ENCODE measurements at places on chromosomes 6 and 20. TPM values are rescaled to one million over a fixed set of nuclear protein-coding genes. Genes with fewer than 3 reads are reported as not detected.
A peak's percentile ranks its signal among the peaks of the same experiment; 100 is the strongest.

- DNase-seq, result no peak
These were observed 335.0 kb upstream of the KCNQ5 start for GRCh38 chr6:72286911-72287311.

DNA sequence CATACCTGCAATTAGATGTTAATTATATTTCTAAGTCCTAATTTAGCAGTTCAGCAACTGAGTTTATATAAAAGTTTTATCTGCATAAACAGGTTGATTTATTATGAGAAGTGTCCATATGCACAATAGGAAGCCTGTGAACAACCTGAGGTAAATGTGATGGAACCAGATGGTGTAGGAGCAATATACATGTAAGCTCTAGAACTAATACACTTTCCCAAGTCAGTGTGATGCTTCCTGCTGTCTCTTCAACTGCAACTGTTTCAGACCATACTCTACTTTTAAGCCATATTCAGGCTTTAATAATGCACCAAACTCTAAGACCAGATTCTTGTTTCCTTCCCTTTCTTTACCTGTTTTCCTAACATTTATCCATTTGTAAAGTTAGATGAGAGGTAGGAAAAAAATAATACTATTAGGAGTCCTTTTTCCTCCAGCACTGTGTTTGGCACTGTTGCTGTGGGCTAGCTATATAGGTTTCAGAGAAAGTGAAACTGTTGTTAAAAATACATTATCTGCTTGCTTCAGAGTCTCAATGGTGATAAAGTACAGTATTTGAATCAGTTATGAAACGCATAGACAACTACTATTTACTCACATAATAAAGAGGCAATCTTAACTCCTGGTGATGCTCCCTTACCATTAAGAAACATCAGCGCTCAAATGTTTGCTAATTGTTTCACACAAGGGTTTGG lies 1009.3 kb downstream of the GRIK2 start:
- DNase-seq, result no peak

DNA sequence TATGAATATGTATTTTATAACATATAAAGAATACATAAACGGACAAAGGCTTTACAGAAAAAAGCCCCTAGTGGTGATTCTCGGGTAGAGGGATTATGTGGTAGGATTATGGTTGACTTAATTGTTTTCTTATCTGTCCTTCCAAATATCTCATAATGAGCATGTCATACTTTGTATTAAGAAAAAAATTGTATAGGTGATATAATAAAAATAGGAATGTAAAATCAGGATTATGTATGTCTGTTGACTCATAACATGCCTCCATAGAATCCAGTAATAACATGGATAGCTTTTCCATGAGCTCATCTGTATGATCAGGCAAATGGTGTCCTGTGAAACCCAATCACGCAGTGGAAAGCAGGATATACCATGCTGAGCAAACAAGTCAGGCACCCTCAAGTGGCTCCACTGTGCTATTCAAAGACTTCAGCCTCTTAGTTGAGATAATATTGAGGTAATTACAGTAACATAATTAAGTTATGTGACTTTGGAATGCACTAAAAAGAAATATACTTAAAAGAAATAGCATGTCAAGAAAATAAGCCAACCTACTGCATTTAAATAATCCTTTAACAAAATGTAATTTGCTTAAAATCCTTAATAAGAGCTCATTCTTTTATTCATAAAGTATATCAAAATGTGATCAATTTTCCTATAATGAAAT lies 39.6 kb upstream of the PRELID3B start:
- no peak for DNase-seq

RRAGD gene
- total RNA-seq, result 16.0 TPM

DNA sequence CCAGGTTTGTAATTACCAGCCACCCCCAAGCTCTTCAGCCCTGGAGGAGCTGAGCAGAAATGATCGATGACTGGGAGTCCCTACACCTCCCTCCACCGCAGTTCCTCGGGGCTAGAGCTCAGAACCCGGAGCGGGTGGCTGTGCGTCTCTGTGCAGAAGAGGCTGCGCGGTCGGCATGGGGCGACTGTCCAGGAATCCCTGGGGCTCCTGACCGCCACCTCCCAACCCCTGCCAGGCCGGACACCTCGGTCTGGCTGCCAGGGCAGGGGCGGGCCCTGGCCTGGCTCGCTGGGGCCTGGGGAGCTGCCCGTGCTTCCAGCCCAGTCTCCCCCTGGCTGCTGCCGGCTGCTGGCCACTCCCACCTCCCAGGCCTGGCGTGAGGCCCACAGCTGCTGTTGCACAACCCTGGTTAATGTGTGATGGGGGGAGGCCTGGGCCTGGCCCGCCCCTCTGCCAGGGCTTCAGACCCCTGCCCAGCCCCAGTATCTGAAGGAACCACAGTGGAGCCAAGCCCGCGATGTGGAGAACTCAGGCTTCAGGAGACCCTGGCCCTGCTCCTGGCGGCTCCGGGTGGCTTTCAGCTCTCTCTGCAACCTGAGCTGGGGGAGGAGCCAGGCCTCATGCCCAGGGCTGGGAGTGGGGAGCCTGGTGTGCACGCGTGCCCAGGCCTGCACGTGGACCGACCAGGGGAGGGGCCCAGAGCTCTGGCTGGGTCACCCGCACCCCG lies 1.2 kb downstream of the SLC2A4RG start:
- peak; percentile 96 for DNase-seq

TREM1 gene
- not detected for total RNA-seq

DNA sequence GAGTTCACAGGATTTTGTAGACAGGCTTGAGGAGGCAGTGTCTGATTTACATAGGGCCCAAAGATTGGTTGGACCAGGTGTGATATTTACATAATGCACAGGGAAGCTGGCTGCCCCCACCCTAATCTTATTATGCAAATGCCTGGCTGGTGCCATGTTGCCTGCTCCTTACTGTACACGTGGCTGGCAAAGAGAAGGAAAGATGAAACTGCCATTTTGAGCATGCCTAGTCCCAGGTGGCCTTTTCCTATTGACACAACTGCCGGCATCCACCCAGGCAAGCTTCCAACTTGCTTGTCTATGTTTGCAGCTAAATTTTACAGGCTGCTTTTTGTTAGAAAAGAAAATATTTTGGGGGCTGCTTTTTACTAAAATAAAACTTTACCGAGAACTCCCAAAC lies 174.6 kb downstream of the LMBRD1 start:
- DNase-seq, result no peak

GRCh38 chr6:158373214-158373613 lies 60.9 kb downstream of the TULP4 start:
- no peak for DNase-seq

OR12D3 gene
- not detected for total RNA-seq

PACSIN1 gene
- total RNA-seq, result 3.4 TPM

- DNase-seq, result peak; percentile 76
These were observed 11.8 kb downstream of the FAM110A start for GRCh38 chr20:845226-845868.

GRCh38 chr20:62805155-62805710 lies 598 bp downstream of the OGFR start:
- peak; percentile 90 for DNase-seq

- no peak for DNase-seq
These were observed 7.8 kb upstream of the BTN3A1 start for GRCh38 chr6:26394289-26394688.

DNA sequence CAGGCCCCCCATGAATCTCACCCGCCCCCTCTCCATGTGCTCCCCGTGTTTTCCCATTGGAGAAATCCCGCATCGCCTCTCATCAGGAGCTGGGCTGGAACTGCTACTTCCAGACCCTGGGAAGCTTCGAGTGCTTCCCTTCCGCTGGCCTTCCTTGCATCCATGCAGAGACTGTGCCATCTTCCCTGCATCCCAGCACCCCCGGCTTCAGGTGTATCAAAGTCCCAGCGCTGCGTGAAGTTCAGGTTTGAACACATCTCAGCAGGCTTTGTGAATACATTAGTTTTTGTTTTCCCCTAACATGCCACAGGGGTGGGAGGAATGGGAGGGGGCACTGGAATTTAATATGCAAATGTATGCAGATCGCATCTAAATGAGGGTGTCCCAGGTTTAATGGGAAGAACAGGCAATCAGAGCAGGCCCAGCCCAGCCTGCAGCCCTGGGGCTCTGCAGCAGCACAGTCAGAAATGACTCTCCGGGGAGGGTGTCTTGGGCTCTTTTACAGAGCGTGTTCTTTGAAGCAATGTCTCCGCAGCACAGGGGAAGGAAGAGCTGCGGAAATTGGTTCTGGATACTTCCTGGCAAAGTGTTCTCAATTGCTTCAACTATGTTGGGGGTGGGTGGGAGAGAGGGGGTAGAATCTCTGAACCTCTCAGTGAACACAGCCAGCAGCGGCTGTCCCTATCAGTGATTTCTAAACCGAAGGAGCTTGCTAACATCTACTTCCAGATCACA lies 8.3 kb upstream of the MMP9 start:
- DNase-seq, result peak; percentile 48

DNA sequence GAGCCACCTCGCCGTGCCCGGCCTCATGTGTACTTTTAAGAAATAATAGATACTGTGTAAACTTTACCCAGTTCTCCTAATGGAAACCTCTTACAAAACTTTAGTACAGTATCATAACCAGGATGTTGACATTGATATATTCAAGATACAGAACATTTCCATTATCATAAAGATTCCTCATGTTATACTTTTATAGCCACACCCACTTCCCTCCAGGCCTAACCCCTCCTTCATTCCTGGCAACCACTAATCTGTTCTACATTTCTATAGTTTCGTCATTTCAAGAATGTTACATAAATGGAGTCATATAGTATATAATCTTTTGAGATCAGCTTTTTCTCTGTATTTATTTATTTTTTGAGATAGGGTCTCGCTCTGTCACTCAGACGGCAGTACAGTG lies 52.6 kb upstream of the SALL4 start:
- DNase-seq, result no peak

PRKN gene
- 0.26 TPM for total RNA-seq

DNA sequence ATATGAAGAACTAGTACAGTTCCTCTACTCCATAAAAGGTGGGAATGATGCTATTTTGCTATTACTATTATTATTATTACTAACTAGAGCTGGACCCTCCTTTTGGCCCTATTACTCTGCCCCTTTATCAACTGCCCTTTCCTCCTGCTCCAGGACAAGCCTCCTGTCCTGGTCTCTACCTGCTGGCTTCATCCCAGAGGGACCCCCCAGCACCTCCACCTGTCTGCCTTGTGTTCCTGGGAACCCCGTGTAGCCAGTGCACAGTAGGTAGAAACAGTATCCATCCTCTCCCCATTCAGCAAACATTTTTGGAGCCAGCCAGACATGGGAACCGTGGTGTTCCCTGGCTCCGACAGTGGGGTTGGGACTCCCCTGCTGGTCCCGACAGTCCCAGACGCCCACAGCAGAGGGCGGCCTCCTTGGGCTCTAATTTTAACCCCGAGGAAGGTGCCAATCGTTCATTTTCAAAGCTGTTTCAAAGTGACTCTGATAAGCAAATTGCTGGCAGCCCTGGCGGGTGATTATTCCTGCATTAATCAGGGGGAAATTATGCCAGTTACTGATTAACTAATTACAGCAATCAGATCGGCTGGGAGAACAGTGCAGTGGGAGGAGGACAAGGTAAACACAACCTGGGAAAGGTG lies 44.2 kb upstream of the MDGA1 start:
- peak; percentile 72 for DNase-seq

DNA sequence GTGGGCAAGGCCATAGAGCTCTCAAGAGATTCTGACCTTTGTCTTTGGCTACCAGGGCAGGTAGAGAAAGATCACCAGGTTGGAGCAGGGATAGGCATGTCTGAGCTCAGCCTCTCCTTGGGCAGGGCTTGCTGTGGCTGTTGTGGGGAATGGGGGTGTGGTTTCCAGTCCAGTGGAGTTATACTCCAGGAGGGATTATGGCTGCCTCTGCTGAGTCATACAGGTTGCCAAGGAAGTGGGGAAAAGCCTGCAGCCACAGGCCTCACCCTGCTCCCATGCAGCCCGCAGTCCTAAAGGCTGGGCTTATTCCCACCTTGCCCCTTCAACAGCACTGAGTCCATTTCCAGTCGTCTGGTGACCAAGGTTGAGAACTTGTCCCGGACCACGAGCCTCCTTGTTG lies 21.9 kb downstream of the MEP1A start:
- no peak for DNase-seq

GRCh38 chr20:24771542-24772061 lies 177.5 kb upstream of the CST7 start:
- DNase-seq, result no peak

DNA sequence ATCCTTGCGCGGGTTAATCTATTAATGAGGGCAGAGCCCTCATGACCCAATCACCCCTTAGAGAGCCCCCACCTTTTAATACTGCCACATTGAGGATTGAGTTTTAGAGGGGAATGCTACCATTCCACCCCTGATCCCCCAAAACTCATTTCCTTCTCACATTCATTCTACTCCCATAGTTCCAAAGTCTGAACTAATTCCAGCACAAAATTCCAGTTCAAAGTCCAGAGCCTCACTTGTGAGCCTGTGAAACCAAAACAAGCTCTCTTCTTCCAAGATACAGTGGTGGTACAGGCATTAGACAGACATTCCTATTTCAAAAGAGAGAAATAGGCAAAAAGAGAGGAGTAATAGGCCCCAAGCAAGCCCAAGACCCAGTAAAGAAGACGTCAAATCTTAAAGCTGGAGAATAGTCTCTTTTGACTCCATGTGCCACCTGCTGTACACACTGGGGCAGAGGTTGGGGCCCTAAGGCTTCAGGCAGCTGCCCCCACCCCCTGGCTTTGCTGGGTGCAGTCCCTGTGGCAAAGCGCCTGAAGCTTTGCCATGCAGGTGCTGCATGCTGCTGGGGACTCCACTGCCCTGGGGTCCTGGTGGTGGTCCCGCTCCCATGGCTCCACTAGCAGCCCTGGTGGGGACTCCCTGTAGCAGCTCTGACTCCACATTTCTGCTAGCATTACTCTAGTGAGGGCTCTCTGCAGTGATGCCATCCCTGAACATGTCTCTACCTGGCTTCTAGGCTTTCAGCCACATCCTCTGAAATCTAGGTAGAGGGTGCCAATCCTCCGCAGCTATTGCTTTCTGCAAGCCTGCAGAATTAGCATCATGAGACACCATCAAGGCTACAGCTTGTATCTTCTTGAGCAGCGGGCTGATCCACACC lies 41.3 kb downstream of the RSPH3 start:
- no peak for DNase-seq

- DNase-seq, result no peak
These were observed 918.0 kb downstream of the TFAP2A start for GRCh38 chr6:9496837-9497236.

DNA sequence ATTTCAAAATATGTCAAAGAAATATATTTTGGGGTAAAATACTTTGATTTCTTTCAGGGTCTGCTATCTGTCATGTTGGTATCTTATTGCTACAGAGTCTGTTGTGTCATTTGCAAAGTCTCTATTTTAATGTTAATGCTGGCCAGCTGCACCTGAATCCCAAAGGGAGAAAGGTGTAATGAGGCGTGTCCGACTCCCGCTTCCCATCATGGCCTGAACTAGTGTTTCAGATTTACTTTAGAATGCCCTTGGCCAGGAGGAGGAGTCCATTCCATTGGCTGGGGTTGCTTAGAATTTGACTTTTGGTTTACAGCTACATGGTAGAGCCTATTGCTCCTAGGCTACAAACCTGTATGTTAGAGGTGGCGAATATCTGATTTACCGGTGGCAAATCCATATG lies 69.3 kb downstream of the FAM50B start:
- DNase-seq, result no peak

DNA sequence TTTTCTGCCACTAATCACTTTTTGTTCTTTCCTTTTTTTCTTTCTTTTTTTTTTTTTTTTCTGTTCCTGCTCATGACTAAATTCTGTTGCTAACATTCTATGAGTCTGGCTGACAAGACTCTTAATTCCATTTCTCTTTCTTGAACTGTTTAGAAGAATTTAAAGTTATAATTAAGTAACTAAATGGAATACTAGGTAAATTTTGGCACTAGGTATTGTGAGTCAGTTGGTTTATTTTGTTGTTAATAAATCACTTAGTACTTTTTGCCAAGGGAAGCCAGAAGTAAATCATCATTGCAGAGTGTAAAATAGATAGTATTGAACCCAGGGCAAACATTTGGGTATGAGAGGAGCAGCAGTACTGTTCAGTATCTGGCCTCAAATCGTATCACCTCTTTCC lies 42.0 kb upstream of the PRDM1 start:
- no peak for DNase-seq

All from H7 (cell line).